ENCODE measurements at places on chromosomes 2 and 18. TPM values are rescaled to one million over a fixed set of nuclear protein-coding genes. Genes with fewer than 3 reads are reported as not detected.

DNA sequence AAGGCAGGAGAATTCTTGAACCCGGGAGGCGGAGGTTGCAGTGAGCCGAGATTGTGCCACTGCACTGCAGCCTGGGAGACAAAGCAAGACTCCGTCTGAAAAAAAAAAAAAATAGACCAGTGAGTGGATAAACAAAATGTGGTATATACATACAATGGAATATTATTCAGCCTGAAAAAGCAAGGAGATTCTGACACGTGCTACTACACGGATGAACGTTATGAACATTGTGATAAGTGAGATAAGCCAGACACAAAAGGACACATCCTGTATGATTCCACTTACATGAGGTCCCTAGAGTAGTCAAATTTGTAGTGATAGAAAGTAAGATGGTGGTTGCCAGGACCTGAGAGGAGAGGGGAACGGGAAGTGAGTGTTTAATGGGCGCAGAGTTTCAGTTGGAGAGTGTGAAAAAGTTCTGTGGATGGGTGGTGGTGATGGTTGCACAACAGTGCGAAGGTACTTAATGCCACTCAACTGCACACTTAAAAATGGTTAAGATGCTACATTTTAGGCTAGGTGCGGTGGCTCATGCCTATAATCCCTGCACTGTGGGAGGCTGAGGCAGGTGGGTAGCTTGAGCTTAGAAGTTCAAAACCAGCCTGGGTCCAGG is 38.3 kb downstream of the NIFK start:
- no peak for DNase-seq

Gene RGPD4
- not detected for total RNA-seq

- no peak for DNase-seq
Measured at GRCh38 chr2:216827073-216827720, 32.7 kb downstream of the TNP1 start.

- DNase-seq = no peak
Measured at GRCh38 chr2:119371111-119371510, 4.3 kb downstream of the DBI start.

Gene NAT8
- not detected for total RNA-seq

DNA sequence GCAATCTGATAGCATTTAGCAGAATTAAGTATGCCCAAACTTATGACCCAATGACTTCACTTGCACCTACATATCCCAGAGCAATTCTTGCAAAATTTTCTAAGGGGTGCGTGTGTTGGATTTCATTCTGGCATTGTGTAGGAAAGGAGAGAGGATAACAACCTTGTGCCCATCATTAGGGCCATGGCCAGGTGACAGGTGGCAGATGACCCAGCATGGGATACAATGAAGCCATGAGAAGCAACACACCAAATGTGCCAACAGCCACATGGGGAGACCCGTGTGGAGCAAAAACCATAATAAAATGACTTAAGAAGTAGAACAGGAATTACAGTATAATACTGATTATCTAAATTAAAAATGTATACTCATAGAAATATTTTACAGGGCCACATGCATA is 166.9 kb upstream of the EPB41L3 start:
- no peak for DNase-seq

- no peak for DNase-seq
Measured at GRCh38 chr2:20362701-20363435, 12.2 kb upstream of the PUM2 start.

GRCh38 chr2:76159042-76159648 is 448.4 kb upstream of the GCFC2 start:
- DNase-seq = no peak

Gene AMER3
- not detected for total RNA-seq

- no peak for DNase-seq
Measured at GRCh38 chr2:77007686-77008085, 514.5 kb downstream of the LRRTM4 start.

DNA sequence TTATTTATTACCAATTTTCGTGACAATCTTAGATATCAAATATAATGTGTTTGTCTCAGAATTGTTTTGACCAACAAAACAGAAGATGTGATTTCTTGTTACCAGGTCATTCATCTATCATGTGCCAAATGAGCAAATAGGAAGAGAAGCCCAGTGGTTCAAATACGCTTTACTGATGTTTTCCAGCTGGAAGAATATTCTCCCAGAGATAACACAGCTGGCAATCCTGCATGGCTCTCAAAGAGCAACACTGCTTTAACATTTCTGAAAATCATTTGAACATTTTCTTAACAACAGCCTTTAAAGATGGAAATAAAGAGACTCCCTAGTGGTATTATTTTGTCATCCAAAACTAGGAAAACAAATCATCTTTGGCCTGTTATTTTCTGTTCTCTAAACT is 359.8 kb downstream of the CTNNA2 start:
- no peak for DNase-seq

GRCh38 chr2:15673919-15674636 is 82.4 kb downstream of the DDX1 start:
- peak; percentile 67 for DNase-seq

- DNase-seq = no peak
Measured at GRCh38 chr2:70646420-70646818, 92.8 kb upstream of the TGFA start.

Gene SPEG
- 48.8 TPM for total RNA-seq

Gene CREB1
- 32.4 TPM for total RNA-seq

GRCh38 chr2:212961255-212961654 is 190.2 kb downstream of the IKZF2 start:
- DNase-seq = no peak

- no peak for DNase-seq
Measured at GRCh38 chr2:119384971-119385370, 18.2 kb downstream of the DBI start.

- no peak for DNase-seq
Measured at GRCh38 chr2:136206613-136207012, 88.7 kb upstream of the CXCR4 start.

GRCh38 chr2:109031476-109032228 is 42.6 kb upstream of the EDAR start:
- DNase-seq = peak; percentile 53

Gene HJURP
- 27.2 TPM for total RNA-seq
